NCI-H2171 (cell line): ENCODE measurements at places on chromosomes 3 and 15.

GRCh38 chr3:14601692-14602005 lies 49.9 kb upstream of the CCDC174 start:
- no peak for DNase-seq

DNA sequence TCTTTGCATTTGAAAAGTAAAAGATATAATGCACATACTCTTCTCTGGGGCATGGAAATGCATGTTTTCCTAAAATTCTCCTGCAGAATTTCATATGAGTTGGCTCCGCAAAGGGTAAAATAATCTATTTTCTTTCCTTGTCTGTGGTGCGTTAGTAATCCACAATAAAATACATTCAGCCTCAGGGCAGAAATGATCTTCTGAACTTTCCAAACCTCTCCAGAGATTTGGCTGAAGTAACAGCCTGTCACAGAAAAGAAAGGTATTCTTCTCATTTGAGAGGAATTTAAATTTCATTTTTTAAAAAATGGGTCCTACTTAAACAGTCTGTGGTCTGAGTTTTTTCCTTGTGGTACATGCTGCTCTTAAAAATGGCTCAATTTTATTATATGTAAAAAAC lies 182.7 kb upstream of the DCBLD2 start:
- DNase-seq = no peak

DNA sequence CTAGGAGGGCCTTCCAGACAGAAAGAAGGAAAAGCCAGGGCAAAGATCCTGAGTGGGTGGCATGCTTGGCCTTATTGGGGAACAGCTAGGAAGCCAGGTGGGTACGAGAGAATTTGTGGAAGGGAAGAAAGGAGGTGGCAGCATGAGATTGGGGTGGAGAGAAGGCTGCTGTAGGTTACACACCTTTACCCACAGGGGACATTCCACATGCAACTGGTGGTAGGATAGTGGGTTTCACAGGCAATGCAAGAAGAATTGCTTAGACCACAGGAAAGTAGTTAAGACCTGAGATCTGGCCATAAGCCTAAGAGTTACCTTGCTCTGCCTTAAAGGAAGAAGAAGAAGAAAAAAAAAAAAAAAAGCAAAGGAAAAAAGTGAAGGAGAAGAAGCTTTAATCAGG lies 19.8 kb downstream of the ANP32A start:
- no peak for DNase-seq

DNA sequence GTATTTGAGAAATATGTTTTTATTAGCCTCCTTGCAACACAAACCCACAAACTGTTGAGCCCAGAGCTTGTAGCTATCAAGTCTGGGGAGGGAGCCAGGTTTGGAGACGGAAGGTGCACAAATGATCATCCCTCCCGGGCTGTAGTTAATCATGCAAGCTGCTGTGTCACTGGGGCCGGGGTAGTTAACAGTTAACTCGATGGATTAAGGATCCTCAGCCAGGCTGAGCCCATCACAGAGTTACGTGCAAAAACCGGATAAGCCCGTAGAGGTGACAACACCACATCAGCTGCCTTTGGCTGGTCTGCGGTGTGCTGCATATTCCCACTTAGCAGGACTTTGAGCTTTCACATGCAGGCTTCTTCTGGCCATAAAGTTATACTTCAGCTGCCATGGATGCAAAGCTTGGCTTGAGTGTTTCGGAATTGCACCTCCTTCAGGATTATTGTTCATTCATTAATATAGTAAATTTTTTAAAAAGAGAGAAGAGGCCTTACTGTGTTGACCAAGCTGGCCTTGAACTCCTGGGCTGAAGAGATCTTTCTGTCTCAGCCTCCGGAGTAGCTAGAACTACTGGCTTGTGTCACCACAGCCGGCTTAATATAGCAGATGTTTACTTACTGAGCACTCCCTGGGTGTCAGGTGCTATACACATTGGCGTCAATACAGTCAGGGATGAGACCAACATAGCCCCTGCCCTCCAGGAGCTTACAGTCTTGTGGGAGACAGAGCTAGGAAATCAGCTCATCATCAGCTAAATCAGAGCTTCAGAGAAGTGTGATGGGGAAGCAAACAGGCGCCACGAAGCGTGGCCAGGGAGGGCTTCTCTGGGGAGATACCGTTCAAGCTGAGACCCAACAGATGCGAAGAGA lies 226.8 kb upstream of the BHLHE40 start:
- no peak for DNase-seq

DNA sequence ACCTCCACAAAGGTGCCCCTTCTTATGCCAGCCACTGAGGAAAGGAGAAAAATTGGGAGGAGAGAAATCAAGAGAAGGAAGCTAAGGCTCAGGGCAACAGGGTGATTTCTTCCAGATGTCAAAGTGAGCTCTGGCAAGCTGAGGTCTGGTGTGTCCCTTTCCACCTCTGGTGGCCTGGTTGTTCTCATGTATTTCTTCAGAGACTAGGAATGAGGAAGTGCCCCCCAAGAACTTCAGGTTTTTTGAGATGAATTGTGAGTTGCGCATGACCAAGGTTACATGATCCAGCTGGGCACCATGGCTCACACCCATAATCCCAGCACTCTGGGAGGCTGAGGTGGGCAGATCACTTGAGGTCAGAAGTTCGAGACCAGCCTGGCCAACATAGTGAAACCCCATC lies 5.6 kb downstream of the RAB6B start:
- no peak for DNase-seq

DNA sequence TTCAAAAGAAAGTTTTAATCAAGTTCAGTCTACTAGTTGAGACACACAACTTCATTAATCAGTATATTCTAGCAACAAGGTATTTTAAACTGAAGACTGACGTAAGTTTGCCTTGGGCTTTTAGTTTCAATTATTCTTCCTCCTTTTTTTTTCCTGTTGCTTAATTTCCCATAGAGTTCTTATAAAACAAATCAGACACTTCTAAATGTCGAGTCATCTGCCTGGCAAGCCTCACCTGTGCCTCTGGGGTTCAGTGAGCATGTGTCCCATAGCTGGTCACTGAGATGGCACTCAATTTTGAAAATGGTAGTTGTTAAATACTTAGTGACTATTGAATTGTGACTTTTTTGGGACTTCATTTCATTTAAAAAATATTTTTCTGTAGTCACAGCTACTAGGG lies 27.4 kb downstream of the NKIRAS1 start:
- DNase-seq = no peak

- no peak for DNase-seq
Observed at GRCh38 chr3:54188176-54188791, 65.9 kb downstream of the CACNA2D3 start.

GRCh38 chr3:128296469-128297251 lies 143.4 kb downstream of the EEFSEC start:
- DNase-seq = no peak

DNA sequence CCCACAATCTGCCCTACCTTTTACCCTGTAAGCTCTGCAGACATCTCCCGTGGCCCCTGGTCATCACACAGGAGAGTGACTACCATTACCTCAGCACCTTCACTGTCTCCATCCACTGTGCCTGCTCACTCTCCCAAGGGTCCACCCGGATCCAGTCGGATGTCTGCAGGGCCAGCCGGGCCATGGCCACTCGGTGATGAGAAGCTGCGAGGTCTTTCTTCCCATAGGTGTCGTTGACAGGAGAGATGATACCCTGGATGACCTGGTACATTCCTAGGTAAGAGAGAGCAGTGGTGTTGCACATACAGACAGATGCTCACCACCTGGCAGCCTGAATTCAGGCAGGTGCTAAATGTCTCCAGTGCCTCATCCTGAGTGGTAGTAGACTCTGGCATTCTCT lies 39.2 kb upstream of the RBP1 start:
- no peak for DNase-seq
